ENCODE measurements at places on chromosomes 2 and 18.

- DNase-seq: no peak
Measured at GRCh38 chr2:144183727-144184126, 336.2 kb downstream of the ZEB2 start.

DNA sequence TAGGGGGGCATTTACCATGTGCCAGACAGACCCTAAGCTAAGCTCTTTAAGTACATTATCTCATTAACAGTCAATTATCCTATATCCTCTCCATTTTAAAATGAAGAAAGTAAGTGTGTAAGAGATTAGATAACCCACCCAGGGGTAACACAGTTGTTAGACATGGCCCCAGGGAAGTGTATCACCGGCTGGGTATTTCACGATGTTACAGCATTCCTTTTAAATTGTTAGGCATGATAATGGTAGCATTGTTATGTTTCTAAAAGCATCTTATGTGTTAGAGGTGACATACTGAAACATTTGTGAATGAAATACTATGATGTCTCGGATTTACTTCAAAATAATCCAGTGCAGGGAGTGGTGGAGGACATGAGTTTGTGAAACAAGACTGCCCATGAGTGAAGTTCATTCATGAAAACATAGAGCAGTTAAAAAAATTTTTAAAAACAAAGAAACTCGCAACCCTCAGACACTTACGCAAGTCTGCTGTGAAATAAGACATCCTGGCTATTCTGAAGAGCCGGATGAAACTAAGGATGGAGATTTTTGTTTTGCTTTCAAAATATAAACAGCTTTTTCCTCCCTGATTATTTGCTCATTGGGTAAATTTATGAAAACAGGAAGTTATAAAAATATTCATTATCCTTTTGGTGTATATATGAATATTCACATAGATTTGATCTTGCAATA is 54.9 kb downstream of the IL1RL2 start:
- DNase-seq: no peak

GRCh38 chr2:67694445-67694844 is 297.3 kb downstream of the ETAA1 start:
- no peak for DNase-seq

DNA sequence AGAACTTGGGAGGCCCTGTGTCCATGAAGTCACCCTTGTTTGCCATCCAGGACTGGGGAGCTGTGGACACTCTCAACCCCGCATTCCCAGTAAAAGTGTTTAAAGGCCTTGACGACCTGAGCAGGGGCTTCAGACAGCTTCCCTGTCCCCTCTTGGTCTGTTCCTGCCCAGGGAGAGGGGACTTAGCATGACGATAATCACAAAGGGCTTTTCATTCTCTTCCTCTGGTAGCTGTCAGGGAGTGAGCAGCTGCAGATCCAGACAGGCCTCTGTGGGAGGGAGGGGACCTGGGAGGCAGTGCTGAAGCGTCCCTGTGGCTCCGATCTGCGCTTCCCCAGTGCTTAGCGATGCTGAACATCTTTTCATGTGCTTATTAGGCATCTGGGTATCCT is 77.8 kb upstream of the HS6ST1 start:
- DNase-seq: no peak

DNA sequence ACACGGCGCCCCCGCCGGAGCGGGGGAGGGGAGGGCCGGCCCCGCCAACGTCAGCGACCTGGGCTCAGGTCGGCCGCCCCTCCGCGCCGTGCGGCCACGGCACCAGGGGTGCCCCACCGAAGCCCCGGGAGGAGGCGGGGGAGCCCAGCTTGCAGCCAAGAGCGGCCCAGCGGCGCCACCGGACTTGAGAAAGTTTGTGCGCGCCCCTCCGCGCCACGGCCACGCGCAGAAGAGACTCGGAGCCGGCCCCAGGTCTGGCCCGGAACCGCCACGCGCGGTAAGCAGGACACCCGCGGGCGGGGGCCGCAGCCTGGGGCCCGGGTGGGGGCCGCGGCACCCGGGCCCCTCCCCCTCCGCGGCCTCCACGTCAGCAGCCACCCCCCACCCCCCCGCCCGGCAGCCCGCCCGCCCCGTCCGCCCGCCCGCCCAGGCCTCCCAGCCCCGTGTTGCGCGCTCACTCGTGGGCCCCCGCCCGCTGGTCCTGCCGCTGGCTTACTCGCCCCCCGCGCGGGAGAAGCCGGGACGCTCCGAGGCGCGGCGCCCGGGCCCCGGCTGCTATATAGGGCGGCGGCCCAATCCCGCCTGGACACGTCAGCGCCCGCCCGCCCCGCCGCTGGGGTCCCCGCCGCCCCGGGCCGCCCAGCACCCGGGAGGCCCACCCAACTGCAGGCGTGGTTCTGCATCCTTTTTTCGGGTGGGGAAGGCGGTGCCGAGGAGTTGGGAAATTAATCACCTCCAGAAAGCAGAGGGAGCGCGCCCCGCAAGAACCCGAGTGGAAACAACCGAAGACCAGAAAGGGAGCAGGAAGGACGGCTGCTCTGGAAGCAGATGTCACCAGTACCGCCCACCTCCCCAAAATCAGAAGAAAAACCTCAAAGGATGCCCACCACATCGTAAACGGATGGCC is 42.9 kb downstream of the HDLBP start:
- DNase-seq: no peak

- DNase-seq: no peak
Measured at GRCh38 chr2:18483896-18484295, 76.6 kb downstream of the RDH14 start.

DNA sequence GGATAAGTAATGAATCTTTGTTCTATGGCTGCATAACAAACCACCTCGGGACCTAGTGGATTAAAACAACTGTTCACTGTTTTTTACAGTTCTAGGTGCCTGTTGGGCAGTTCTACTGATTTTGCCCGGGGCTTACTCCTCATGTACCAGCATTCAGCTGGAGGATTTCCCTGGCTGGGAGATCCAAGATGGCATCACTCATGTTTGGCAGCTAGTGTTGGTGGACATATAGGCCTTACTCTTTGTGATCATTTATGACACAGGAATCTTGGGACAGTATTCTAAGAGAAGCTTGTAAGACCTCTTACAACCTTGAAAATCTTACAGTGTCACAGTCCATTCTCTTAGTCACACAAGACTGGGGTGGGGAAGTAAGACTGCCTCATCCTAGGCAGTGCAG is 4.6 kb downstream of the MARCHF7 start:
- no peak for DNase-seq

- no peak for DNase-seq
Measured at GRCh38 chr2:236673823-236674185, 104.2 kb downstream of the ACKR3 start.

- no peak for DNase-seq
Measured at GRCh38 chr2:31429759-31430438, 15.4 kb upstream of the XDH start.
